ENCODE measurements at places on chromosomes 2 and 18.

- no peak for DNase-seq
Observed at GRCh38 chr2:64839844-64840243, 149.4 kb upstream of the SLC1A4 start.

DNA sequence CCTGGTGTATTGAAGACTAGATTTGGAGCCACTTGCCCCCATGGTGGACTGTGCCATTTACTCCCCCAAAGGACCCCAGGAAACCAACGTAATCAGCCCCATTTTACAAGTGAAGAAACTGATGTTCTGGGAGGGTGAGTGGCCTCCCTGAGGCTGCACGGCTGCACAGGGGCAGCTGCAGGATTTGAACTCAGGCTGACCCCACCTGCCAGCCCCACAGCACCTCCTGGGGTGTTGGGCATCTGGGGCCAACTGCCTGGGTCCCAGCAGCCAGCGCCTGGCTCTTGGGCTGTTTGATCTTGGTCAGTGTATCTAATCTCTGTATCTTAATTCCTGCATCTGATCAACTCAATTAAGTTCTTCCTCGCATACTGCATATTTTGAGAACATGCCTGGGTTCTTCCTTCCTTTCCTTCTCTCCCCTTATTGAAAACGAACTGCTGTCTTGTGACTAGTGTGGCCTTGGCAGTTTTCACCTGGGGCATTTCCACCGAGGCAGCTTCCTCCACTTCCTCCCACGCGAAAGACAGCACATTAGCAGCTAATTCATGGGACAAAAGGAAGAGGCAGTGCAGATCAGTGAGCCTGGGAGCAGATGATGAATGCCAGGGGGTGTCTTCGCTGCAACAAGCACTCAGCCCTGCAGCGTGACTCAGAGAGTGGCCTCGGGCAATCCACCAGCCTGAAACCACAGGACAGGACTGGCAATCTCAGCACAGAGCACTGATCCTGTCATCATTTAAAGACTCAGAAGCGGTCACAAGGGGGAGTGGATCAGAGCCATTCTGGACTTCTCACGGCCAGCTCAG is 184.1 kb upstream of the RAB12 start:
- DNase-seq = no peak

DNA sequence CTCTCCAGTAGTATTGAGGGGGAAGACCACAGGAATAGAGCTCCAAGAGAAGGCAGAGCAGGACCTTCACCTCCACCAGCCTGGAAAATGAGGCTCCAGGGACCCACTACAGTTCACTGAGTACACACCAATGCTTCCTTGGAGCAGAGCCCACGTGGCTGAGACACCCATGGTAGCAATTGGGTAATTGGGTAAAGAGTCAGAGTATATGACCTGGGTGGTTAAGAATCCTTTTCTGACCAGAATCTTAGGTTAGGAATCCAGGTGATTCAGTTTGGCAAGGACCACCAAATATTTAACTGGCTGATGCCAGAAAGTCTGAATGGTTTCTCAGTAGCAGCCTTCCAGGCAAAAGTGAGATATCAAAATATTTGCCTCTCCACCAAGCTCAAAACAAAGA is 107.7 kb downstream of the MDH1 start:
- no peak for DNase-seq

DNA sequence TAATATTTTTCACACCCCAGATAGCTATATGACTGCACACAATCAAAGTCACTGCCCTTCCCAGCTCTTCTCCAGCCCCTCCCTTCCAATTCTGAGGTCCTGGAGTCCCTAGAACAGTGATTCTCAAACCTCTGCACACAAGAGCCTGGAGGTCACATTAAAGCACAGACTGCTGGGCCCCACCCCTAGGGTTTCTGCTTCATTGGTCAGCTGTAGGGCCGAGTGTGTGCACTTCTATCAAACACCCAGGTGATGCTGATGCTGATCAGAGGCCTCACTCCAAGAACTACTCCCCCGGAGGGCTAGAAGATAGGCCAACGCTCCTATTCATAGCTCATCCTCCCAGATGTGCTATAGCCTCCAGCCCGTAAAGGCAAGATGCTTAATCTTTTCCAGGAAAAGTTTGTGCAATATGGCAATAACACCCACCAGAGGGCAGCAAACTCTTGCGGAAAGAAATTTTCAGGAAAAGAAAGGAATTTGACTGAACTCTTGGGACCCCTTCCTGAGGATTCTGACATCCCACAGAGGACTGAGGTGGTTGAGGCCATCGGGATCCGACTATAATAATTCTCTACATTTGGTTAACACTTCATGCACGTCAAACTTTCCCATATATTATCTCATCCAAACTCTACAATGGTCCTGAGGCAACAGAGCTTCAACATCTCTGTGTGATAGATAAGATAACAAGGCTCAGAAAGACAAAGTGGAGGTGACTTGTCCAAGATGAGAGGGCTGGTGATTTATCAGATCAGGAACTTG is 194.2 kb upstream of the PKDCC start:
- no peak for DNase-seq

Data from activated effector memory CD4-positive, alpha-beta T cell treated with Interleukin-2 at 50 U/mL for 16 hours (primary cell).